NCI-H2171 treated with DMSO at 0.1 percent for 48 hours (cell line): ENCODE measurements at places on chromosomes 6 and 20.

- DNase-seq, result no peak
Observed at GRCh38 chr6:105994118-105994590, 92.0 kb upstream of the PRDM1 start.

- DNase-seq, result no peak
Observed at GRCh38 chr6:147905711-147906110, 397.2 kb downstream of the SAMD5 start.

DNA sequence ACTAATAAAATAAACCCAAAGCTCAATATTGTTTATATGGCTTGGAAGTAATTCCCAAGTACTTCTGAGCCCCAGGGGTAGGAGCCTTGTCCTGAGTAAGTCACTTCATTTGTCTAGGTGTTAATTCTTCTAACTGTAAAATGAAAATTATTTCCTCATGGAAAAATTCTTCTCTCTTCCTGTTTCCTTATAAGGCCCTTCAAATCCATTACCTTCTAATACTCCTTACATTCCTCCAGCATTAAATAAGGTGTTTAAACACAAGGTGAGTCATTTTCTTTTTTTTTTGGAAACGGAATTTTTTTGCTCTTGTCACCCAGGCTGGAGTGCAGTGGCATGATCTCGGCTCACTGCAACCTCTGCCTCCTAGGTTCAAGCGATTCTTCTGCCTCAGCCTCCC is 41.9 kb downstream of the PRR18 start:
- DNase-seq, result no peak

DNA sequence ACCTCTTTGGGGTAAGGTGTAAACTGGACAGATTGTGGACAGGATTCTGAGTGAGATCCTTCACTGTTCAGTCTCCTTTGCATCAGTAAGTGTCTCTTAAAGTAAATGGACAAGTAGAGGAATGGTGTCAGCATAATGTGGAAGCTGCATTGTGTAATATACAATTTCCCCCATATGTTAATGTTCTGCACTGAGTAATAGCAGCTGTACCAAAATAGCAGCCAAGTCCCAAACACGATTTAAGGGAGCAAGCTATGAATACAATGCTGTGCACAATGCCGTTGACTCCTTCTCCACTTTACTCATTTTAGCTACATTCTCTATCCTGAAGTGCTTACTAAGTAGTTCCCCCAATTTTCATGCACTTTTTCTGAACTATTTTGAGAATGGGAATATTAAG is 21.1 kb upstream of the TRIM26 start:
- DNase-seq, result no peak

DNA sequence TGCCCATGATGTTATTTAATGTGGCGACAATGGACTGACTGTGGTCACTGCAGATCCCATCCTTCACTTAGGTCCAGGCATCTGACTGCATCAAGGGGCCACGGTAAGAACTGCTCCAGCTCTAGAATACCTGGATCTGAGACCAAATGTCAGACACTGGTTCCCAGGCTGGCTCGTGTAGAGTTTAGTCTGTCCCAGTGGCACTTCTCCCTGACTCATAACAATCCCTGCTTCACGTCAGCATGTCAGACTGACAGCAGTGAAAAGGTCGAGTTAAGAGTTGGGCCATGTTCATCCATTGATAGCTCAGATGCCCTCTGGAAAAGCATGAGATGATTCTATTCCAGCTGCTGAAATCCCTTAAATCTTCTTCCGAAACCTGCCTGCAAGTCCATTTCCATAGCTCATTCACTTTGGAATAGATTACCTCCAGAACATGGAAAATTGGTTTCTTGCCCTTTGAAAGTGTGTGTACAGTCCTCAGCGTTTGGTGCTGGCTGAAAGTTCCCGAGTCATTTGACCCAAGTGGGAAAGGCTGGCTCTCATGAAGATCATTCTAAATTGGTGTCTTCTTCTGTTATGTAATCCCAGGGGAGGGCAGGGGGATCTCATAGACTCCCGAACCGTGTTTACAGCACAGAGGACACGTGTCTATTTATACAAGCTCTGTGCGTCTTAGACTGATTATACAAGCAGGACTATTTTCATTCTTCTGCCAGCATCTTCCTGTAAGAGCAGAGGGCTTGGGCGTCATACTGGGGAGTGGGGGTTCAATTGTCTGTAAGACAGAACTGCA is 160.8 kb downstream of the ZDHHC14 start:
- no peak for DNase-seq

DNA sequence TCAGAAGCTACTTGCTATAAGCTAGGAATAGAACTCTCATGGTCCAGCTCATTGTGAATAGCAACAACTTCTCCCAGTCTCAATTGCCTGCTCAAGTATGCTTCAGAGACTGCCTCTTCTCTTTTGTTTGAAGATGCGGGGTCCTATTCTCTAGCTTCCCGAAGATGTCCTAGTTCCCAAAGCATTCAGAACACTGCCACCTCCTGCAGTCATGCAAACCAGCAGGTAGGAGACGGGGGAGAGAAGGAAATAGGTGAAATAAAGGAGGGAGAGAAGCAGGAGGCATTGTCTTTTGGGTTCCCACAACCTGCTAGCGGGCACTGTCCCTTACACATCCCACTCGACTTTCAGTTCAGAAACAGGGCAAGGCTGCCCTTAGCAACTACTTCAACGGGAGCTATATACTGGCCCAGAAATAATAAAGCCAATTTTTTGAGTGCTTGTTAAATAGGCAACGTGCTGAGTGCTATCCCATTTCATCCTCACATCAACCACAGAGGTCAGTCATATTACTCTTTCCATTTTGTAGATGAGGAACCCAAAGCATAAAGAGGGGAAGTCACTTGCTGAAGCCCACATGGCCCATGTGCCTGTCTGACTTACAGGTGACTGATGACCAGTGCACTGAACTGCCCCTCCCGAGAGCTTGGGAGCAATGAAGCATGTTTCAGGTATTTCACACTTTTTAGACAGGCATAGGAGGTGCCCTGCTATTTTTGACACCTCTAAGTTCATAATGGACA is 61.9 kb upstream of the ATXN1 start:
- DNase-seq, result no peak

- DNase-seq, result no peak
Observed at GRCh38 chr6:109434456-109434855, 6.0 kb downstream of the PPIL6 start.

- no peak for DNase-seq
Observed at GRCh38 chr20:51906679-51907078, 104.4 kb upstream of the SALL4 start.

DNA sequence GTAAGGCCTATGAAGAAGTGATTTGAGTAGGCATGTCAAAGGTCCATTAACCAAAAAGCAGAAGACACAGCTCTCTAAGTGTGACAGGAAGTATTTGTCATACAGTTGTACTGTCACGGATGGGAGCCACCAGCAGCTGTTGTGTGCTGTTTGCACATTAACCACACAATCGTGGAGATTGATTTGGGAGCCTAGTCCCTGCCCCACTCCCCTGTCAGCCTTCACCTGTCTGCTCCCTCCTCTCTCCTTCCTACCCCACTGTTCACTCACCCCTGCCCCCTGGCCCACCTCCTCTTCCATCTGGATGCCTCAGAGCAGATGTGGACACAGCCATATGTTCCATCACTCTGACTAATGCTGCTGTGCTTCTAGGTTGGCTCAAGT is 124.7 kb upstream of the SPACA1 start:
- peak; percentile 88 for DNase-seq

DNA sequence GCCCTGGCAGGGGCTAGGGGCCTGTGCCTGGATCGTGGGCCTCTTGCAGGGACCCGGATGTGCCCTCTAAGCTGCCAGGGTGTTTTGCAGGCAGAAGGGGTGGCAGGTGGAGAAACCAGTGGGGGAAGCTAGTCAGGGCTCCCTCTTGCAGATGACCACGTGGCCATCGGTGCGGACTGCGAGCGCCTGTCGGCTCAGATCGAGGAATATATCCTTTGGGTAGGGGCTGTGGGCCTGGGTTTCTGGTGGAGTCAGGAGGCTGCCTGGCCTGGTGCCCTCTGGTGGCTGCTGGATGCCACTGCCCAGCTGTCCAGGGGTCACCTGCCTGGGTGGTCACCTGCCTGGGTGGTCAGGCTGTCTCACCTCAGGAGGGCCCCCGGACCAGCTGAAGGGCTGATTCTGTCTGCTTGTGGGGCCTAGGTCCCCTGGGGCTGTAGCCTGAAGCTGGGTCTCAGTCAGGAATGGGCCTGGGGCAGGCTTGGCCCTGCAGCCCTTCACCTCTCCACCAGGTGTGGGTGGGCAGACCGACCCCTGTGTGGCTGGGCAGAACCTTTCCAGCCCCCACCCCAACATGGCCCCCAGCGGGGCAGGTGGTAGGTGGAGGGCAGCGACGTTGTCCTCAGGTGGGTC is 6.7 kb downstream of the TCEA2 start:
- DNase-seq, result no peak

DNA sequence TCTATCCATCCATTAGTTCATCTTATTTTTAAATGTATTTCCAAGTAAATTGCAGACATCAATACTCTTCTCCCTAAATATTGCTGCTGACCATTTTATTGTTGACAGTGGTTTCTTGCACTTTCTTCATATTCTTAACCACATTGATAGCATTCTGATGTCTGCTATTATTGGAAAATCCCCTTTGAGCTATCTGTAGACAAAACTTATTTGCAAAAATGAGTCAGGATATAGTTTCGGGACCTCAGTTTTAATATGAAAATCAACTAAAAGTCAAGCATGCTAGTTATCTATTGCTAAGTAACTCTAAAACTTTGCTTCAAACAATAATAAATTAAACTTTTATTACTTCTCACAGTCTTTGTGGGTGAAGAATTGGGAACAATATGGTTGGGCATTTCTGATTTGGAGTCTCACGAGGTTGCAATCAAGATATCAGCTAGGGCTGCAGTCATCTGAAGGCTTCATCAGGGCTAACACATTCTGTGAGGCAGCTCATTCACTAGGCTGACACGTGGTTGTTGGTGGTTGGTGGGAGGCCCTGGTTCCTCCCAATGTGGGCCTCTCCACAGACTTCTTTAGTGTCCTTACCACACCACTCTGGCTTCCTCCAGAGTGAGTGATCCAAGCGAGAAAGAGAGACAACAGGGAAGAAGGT is 32.7 kb downstream of the CD109 start:
- no peak for DNase-seq

DNA sequence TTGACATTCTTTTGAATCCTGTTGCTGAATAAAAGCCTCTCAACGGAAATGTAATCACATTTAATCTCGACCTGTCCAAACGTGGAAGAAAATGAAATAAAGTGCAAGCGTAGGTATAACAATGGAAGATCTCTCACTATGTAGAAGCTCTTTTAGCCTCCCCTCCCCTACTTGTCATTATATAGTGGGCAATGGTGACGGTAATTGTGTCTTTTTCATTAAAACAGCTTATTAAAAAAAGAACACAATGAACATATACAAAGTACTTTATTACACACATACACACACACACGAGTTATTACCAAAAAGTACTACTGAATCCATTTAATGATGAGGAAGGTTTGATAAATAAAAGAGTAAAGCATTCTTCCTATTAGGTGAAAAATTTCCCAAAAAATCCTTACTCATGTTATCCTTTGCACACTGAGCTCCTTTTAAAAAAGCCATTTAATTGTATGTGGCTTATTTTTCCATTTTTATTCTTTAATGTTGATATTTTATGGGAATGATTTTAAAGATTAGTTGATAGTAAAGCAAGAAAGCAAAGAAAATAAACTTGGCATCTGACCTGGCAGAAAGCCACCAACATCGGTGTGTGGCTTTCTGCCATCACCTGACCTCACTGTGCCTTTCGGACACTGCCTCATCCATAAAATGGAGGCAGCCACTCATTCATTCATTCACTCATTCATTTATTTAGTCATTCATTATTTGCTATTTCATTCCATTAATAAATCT is 493 bp upstream of the SGK1 start:
- DNase-seq, result no peak

DNA sequence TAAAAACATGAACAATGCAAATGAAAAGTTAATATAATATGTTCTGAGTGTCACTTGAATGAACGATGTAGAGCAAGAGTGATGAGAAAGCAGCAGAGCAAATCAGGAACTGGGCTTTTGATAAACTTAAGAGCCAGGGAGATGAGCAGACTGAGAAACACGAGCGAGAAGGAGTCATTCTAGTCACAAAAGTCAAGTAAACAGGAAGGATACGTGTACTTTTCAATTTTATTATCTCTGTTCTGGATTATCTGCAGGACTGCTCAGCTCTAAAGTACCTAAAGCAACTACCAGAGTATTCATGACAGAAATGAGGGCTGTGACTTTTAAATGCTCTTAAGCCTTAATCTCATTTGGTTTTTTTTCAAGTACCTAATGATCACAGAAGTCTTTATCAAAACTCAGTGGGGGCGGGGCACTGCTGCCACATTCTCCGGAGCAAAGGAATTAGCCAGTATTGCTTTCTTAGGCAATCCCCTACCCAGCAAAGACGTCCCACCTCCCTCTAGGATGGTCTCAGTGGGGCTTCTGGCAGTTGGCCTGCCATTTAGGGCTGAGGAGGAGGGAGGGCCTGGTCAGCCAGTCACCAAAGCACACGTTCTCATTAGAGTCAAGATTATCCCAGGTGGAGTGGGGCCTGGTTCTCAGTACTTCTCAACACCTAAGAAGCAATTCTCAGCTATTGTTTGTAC is 8.6 kb downstream of the MAN1A1 start:
- no peak for DNase-seq
